CD8-positive, alpha-beta T cell (primary cell): ENCODE measurements at places on chromosomes 2 and 18.

- no peak for DNase-seq
Observed at GRCh38 chr2:177489719-177490301, 97.2 kb downstream of the AGPS start.

GRCh38 chr18:75252136-75252535, 41.5 kb downstream of the TSHZ1 start:
- DNase-seq = no peak

DNA sequence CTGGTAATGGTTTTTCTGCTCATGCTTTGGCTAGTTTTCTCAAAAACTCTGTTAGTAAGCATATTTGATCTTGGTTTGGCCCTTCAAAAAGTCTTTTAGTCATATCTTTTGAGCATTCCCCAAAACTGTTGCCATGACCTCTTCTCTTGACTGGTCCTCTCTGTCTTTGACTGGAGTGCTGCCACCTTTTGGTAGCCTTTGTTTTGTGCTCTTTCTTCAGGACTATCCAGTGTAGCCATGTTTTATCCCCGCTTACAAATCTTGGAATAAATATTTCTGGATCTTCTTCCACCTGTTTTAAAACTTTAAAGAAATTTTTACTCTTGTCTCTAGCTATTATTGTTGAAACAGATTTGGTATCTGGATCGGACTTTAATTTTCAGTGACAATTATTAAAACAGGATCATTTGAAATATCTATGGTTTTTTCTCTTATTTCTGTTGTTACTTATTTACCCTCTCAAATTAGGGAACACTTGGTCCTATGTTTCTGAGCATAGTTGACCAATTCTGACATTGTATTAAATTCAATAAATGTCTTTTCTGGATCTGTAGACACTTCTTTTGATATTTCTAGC, 965 bp upstream of the ELOA2 start:
- no peak for DNase-seq

- DNase-seq = no peak
Observed at GRCh38 chr2:73877071-73877802, 15.6 kb upstream of the ACTG2 start.

GRCh38 chr18:78779996-78780718, 199.5 kb upstream of the SALL3 start:
- DNase-seq = no peak

DNA sequence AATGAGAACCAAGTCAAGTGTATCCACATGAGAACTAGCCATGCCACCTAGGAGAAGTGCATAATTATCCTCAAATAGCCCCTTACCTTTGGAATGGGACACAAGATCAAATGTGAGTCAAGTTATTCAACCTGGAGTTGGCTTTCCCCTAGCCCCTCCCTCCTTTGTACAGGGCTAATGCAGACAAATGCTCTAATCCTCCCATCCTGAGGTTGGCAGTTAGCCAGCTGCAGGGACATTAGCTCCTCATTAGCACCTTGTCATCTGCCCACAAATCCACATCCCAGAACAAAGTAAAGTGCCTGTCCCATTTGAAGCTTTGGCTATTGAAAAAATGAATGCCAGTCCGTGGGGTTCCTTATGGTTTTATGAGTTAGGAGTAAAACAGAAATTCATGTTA, 294.1 kb upstream of the FANCL start:
- DNase-seq = no peak

GRCh38 chr18:31880186-31880898, 62.6 kb downstream of the TRAPPC8 start:
- no peak for DNase-seq

- no peak for DNase-seq
Observed at GRCh38 chr2:141055531-141055930, 1075.3 kb downstream of the LRP1B start.

- no peak for DNase-seq
Observed at GRCh38 chr2:182444170-182444569, 17.3 kb upstream of the PDE1A start.

DNA sequence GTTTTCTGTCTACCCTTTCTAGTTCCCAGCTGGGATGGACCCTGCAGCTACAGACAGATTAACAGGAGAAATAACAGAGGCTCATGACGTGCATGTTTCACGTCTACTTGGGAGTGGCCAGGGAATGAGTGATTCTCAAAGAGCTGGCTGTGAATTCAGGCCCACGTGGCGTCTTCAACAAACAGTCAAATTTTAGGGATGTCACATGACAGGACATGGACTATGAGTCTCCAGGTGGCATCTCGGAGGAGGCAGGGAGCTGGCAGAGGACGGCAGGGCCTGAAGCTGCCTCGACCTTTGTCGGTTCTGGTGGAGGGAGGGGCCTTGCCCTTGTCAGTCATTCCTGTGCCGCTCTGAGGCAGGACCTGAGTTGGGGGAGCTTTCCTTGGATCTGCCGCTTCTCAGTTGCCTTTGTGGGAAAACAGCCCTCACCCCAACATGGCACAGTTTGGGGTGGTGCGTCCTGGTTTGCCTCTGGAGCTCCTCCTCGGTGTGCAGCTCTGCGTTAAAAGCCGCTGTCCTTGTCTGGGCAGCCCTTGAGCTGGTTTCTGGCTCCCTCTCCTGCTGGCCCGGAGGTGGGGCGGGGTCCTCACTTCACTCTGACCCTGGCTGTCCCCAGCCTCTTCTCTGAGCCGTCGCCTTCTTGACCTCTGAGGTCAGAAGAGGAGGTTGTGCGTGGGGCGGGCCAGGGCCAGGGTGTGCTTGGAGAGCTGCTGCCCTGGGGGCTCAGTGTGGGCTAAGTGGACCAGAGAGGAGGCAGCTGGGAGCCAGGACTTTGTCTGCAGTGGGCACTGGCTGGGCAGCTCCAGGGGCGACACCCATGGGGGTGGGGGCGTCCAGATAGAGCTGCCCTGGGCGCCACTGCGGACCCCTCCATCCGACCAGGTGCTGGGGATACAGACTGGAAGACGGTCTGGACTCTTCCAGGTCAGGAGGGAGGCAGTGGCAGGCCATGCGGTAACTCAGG, 12.1 kb upstream of the GAL3ST2 start:
- DNase-seq = peak; percentile 31
